ENCODE measurements at places on chromosomes 5 and 9. TPM values are rescaled to one million over a fixed set of nuclear protein-coding genes. Genes with fewer than 3 reads are reported as not detected.

The ZNF883 gene
- total RNA-seq = 0.76 TPM

DNA sequence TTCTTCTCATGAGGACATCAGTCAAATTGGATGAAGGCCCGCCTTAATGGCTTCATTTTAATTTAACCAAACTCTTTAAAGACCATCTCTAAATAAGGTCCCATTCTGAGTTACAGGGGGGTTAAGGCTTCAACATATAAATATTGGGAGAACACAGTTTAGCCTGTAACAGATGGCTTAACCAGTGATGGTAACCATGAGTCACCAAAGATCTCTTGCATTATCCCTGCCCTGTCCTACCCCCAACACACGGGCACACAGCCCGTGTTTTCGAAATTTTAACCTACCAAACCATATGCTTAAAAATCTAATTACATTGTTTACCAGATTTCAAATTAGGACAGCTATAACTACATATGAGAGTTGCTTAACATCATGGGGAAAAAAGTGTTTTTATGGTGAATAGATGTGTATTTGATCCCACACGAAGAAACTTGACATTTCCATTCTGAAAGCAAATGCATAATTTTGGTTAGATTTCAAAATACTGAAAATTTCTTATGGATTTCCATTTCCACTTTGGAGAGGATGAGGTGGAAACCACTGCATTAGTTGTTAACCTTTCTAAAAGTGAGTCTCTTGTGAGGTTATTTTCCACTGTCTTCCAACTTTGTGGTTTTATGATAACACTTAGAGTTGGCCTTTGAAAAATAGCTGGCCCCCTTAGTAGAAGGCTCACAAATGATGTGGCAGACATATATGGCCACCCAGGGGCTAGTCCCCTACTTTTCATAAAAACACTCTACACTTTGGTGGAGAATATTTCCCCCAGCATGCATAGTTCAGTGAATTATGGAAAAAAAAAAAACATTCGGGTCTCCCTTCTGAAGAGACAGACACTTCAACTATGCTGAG lies 849.3 kb downstream of the TLE1 start:
- no peak for ATAC-seq

The ALDH1A1 gene
- not detected for total RNA-seq

- ATAC-seq = no peak
Observed at GRCh38 chr5:54678737-54679136, 161.2 kb downstream of the SNX18 start.

- no peak for ATAC-seq
Observed at GRCh38 chr5:2096887-2097505, 214.3 kb upstream of the IRX4 start.

The TAF11L3 gene
- not detected for total RNA-seq

The GRIA1 gene
- not detected for total RNA-seq

- ATAC-seq = no peak
Observed at GRCh38 chr9:76221423-76221822, 172.8 kb downstream of the RFK start.

DNA sequence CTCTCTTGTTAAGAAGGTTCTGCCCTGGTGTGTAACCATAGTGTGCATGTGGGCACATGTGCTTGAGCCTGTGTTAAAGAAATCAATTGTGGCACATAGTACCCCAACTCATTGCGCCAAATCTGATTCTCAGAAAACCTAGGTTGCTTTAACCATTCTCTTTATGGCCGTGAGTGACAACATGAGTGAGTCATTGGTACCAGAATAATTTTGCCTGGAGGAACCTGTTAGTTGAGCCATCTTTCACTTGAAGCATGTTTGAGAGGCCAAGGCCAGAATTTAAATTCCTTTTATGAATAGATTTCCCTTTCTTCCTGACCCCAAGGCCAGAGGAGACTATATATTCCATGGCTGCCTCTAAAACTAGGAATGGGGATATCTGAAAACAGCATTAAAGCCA lies 35.2 kb upstream of the SLC36A2 start:
- no peak for ATAC-seq

The IL9 gene
- 10.2 TPM for total RNA-seq

The TMEM171 gene
- total RNA-seq = not detected

DNA sequence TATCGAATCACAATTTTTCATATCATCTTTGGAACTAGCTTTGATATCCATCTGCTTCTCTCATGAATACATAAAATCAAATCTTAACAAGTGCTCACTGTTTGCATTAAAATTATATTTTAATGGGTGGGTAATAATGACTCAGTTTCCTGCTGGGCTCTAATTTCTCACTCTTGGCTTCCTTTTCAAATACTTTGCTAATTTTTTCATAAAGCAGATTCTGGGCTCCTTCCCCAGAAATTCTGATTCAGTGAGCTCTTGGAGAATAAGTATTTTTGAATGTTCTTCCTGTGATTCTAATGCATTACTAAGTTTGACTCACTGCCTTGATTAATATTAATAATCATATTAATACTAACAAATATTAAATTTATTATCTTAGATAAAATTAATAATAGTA lies 48.9 kb downstream of the YIPF5 start:
- ATAC-seq = no peak

GRCh38 chr5:8491254-8491653 lies 622.3 kb downstream of the MTRR start:
- no peak for ATAC-seq

- no peak for ATAC-seq
Observed at GRCh38 chr9:7608261-7608660, 191.3 kb downstream of the DMAC1 start.

The EDIL3 gene
- total RNA-seq = not detected

The CYSTM1 gene
- total RNA-seq = 11.3 TPM

- no peak for ATAC-seq
Observed at GRCh38 chr9:65432722-65433323, 147.8 kb upstream of the FOXD4L5 start.

DNA sequence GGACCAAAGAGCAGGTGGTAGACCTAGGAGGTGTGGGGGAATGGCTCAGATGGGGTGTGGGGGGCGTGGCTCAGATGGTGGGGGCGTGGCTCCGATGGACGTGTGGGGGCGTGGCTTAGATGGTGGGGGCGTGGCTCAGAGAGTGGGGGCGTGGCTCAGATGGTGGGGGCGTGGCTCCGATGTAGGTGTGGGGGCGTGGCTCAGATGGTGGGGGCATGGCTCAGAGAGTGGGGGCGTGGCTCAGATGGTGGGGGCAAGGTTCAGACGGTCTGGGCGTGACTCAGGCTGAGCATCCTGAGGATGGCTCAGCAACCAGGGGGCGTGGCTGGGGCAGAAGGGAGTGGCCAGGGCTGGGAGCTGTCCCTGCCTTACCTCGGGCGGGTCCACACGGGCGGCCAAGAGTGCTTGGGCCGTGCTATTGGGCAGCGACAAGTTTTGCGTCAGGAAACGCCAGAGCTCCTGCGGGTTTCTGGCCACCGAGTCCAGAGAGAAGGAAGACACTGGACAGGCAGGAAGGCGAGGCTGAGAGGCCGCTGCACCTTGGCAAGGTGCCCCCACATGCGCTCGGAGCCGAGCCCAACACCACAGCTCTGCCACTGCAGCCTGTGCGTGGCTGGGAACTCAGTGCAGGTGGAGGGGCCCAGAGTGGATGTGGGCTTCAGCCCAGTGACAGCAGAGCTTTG lies 5.9 kb downstream of the ABCA2 start:
- ATAC-seq = peak; percentile 91

DNA sequence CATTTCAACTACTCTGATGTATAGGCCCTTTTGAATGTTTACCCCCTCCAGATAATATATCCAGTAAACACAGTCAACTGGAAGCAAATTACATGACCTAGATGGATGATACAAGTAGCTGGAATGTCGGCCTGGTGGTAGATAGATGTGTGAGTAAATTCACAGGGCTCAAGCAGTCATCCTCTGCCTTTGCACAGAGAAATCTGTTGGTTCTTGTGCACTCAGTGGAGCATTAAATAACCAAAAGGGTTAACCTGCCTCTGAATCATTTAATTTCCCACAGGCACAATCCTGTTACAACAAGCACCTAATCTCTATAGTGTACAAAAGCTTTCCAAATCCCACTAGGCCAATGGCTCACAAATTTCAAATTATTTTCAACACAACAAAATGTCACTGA lies 668.3 kb downstream of the DNAH5 start:
- ATAC-seq = no peak

DNA sequence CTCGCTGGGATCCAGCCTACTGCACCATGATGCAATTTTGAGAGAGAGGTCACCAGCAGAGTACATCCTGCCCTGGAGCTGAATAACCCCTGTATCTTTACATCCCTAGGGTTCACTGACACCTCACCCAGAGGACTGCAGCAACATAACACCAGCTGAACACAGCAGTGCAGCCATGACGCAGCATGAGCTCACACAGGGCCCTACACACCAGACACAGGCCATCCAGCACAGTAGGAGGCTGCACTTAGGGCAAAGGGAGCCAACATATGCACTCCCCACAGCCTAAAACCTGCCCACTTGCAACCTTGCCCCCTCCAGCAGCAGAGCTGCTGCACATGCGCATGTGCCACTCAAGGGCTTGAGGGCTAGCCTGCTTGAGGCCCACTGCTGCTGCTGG lies 157.3 kb upstream of the SMARCA2 start:
- no peak for ATAC-seq

The ENTPD2 gene
- 0.69 TPM for total RNA-seq

The GFI1B gene
- total RNA-seq = not detected

GRCh38 chr9:74653410-74654080 lies 156.4 kb downstream of the RORB start:
- ATAC-seq = no peak

The RGS7BP gene
- total RNA-seq = not detected

GRCh38 chr9:10005206-10005605 lies 607.6 kb downstream of the PTPRD start:
- ATAC-seq = no peak

DNA sequence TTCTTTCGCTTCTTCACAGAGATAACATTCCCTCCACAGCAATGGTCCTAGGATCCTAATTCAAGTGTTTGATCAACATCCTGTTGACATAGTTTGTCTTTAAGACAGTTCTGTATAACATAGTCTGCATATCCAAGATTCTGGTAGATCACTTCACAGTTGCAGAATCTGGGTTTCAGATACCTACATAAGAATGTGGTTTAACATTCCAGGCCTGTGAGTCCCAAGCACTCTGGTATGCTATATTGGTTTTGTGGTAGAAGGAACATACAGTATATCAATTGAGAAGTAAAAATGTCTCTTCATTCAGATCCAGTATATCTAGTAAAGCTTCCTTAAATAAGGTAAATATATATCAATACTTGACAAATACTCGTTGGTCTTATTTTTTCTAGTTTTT lies 914.2 kb upstream of the CDH6 start:
- no peak for ATAC-seq

- ATAC-seq = no peak
Observed at GRCh38 chr9:122819791-122820489, 8.4 kb downstream of the PDCL start.

DNA sequence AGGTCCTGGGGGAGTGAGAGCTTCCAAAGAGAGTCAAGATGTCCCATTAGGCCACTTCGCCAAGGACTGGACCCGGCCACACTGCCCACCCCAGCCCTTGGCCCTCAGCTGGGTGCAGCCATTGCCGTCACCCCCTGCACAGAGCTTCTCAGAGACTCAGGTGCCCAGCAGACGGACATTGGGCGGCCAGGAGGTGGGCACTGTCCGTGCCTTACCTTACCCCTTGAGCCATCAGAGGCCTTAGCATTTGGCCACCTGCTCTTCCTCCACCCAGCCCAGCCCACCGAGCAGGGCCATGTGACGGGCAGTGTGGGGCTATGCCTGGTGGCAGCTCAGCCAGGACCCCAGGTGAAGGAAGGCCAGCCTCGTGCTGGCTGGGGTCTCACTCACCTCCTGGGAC lies 3.3 kb upstream of the DNLZ start:
- ATAC-seq = no peak

The PAX5 gene
- total RNA-seq = 0.30 TPM

DNA sequence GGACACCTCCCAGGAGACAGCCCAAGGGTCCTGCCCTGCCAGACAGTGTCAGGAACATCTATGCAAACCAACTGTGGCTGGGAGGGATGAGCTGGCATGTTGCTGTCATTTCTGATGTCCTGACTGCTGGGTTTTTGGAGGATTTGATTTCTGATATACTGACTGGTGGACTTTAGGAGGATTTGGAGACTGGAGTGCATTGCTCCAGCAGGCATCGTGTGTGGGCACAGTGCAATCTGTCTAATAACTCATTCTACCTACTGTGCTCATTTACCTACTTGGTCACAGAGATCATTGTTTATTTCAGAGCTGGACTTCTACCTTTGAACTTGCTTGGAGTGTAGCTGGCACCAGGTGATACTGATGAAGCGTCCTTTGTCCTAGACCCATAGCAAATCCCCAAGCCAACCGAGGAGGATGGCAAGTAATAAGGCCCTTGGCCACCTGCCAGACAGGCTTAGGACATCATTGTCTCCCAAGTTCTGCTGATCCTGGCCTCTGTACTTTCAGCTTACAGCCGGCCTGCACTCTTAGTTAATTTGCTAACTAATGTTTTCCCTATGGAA lies 124.3 kb upstream of the ICE1 start:
- ATAC-seq = no peak

GRCh38 chr5:94196953-94197352 lies 421.5 kb downstream of the KIAA0825 start:
- no peak for ATAC-seq

The UAP1L1 gene
- 33.0 TPM for total RNA-seq

The LECT2 gene
- total RNA-seq = not detected

GRCh38 chr5:35830587-35830986 lies 26.1 kb upstream of the IL7R start:
- ATAC-seq = peak; percentile 0

The CARTPT gene
- not detected for total RNA-seq

DNA sequence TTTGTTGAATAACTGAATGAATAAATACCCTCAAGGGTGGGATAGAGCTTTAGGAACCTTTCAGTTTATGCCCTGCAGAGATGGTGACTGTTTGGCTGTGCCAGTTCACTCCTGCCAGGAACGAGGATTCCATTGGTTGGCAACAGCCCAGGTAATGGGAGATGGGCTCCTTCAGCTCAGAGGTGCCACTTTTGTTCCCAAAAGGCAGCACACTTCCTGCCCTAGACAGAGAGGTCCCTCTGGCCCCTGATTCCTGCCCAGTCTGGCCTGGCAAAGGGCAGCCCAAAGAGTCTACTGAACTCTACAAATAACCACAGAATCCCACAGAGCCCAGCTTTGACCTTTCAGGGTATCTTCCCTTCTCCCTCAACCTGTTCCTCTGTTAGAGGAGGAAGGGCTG lies 1.6 kb downstream of the C9orf152 start:
- no peak for ATAC-seq

GRCh38 chr5:88833371-88834130 lies 49.4 kb downstream of the MEF2C start:
- peak; percentile 93 for ATAC-seq

The FAM221B gene
- total RNA-seq = not detected

DNA sequence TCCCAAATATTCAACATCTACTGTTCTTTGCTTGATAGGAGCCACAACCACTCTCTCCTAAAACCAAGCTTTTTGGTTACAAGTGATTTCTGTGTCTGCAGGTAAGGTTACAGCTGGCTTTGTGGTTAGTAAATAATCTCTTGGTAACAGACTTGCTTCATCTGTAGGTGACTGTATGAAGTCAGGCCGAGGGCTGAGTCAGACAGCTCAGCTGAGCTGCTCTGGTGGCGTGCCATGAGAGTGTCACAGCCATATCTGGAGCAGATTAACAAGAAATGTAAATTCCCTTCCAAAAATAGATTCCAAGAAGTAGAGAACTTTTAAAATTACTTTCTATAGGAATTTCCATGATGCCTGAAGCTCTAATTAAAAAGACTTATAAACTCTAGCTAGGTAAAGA lies 23.7 kb upstream of the TAS2R1 start:
- no peak for ATAC-seq
